ENCODE measurements at places on chromosomes 16 and 17.

DNA sequence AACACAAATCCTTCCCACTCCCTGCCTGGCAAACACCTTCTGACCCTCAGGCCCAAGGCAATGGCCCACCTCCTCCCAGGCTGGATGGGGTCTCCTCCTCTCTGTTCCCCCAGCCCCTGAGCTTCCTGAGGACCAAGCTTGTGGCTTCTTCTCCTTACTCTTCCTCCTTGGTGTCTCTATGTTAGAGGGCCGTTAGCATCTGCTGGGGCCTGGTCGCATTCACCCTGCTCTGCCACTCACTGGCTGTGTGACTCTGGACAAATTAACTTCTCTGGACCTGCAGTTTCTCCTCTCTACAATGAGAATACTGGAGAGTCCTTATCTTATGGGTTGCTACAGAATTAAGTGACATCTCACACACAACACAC, 725 bp upstream of the MT2A start:
- no peak for DNase-seq

GRCh38 chr17:73446617-73447016, 134.8 kb upstream of the CDC42EP4 start:
- DNase-seq = no peak

DNA sequence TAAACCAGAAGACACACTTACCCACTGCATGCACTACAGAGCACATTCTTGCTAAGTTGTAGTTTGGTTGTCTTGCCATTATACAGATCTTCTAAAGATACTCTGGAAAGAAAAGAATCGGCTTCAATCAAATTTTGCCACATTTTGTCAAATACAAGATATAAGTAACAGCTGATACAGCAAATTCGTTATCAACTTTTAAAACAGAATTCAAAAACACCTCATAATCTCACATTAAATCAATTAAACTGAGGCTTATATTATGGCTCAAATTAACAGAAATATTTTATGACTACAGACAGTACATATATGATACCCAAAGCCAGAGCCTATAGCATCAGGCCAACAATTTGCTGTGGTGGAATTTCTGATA, 5.4 kb downstream of the DNAJA2 start:
- no peak for DNase-seq

DNA sequence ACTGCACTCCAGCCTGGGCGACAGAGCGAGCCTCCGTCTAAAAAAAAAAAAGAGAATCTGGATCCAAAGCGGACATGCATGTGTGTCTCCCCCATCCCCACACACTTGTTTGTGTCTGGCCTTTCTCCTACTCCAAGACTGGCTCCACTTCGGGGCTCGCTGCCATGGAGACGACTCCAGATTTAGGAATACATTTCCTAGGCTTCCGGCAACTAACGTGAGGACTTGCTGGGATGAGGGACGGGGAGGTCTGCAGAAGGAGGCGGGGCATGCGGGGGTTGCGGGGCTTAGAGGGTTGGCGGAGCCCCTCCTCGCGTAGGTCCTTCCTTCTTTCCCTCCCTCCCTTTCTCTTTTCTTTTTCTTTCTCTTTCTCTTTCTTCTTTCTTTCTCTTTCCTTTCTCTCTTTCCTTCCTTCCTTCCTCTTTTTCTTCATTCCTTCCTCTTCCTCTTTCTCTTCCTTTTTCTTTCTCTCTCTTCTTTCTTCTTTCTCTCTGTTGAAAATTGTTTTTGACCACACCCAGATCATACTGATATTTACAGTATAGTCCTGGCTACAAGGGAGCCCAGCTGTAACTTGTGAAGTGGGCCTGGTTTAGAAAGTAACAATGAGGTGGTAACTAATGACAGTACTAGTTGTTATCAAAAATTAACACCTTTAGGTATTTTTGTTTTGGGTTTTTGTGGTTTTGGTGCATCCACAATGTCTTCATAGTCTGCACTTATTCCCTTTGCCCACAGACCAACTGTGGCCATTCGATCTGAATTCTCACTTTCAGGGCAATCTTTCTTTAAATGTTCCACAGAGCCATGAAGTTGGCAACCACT, 25.2 kb downstream of the MIS12 start:
- DNase-seq = no peak

DNA sequence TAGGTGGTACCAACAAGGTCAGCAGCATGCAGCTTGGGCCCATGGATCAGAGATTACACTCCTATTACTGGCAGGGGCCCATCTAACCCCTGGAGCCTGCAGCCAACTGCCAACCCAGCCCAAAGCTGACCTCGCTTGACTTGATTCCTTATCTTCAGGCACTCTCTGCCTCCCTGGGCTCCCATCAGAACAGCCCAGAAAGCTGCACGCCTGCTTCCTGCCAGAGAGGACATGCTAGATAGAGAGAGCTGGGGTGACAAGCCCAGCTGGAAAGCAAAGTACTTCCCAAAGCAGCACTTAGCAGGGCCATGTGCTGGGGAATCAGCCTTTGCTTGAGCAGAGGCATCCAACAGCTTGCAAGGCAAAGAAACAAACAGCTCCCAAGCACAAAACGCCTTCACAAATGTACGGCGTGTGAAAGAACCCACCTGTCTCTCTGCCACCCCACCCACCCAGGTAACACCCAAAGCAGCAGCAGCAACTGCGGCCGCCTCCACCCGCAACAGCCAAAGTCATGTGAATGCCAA, 74.2 kb upstream of the NLK start:
- DNase-seq = no peak

GRCh38 chr17:81869221-81870130, 1.7 kb downstream of the ARHGDIA start:
- no peak for DNase-seq

DNA sequence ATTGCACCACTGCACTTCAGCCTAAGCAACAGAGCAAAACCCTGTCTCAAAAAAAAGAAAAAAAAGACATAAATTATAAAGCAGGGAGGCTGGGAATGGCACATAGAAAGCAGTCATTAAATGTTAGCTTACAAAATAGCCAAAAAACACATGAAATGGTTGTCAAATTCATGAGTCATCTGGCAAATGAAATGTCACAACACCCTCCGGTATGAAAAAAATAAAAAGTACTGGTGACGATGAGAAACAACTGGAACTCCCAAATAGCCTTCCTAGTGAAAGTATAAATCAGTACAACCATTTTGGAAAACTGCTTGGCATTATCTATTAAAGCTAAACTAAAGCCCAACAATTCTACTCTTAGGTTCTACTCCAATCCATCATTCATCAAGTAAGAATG, 3.5 kb upstream of the KATNB1 start:
- no peak for DNase-seq

GRCh38 chr16:56838622-56839337, 26.2 kb upstream of the SLC12A3 start:
- no peak for DNase-seq

DNA sequence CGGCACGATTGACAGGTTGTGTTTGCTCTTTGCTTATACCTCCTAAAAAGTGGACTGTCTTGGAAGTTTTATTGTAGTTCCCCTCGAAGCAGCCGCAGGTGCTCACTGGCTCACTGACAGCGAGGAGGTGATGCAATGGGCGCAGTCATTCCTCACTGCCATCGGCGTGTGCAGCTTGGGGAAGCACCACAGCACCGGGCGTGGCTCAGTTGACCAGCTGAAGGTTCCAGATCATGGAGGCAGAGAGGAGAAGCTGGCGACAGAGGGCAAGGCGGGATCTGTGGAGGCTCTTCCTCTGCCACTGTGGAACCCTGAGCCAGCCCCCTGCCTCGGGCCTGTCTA, 72.1 kb upstream of the TNRC6C start:
- DNase-seq = no peak

All from stimulated activated CD8-positive, alpha-beta memory T cell treated with anti-CD3 and anti-CD28 coated beads, Interleukin-4, amount 100 ng/mL, for 4 hours (primary cell).